Activated CD4-positive, alpha-beta T cell treated with anti-CD3 and anti-CD28 coated beads, Interleukin-2, amount 50 U/mL, for 16 hours (primary cell): ENCODE measurements at places on chromosomes 16 and 17.

- DNase-seq: peak; percentile 70
Observed at GRCh38 chr16:27109666-27110523, 43.2 kb downstream of the C16orf82 start.

GRCh38 chr17:79804856-79805696, 8.2 kb upstream of the CBX8 start:
- DNase-seq: no peak

DNA sequence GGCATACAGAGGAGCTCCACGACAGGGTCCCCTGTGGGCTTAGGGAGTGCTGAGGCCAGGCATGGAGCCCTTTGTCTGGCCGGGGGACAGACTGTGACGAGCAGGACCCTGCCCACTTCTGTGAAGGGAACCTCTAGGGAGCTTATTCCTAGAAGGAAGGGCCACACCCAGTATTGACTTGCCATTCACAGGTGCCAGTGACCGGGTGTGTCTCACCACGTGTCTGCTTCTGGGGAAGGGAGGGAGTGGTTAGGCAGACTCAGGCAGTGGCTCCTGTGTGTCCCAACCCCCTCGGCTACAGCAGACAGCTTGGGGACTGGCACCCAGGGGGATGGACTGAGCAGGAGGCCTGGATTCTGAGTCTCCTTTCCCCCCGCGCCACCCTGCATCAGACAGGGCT, 57.2 kb downstream of the SOCS1 start:
- DNase-seq: no peak

DNA sequence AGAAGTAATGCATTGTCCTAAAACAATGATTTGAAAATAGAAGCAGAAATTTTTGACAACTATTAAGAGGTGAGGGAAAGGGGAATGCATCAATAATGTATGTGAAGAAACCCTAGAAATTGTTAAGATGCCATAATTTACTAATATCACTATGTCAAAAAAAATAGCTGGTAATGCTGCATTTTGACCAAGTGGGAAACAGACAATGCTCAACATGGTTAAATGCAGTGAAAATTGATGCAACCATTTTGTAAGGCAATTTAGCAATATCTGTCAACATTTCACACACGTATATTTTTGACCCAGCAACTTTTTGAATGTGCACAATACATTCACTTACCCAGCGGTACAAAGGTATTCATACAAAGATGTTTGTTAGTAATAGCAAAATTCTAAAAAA, 381.6 kb downstream of the CDH11 start:
- no peak for DNase-seq

DNA sequence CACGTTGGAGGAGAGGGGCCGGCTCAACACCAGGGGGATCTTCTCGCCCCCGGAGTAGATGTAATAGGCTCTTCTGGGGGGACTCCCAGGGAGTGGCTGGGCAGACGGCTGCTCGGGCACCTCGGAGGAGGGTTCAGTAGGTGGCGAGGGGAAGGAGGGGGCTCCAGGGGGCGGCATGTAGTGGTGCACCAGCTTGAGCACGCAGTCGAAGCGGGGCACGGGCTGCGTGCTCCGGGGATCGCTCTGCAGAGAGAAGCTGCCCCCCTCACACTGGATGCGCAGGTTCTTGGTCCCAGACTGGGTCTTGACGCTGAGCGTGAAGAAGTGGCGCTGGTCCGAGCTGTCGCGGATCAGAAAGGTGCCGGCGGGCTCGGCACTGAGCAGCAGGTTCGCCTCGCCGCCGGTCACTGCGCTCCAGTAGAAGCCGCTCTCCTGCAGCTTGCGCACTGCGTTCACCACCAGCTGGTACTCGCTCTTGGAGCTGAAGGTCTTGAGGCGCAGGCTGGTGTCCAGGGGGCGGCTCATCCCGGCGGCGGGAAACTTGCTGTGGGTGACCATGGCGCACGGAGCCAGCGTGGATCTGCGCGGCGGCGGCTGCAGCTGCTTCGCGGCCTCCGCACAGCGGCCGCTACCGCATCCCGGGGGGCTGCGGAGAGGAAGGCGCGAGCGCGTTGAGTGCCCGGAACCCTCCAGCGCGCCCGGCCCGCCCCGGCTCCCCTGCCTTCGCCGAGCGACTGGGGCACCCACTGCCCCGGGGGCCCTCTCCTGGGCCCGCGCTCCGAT, 1.1 kb downstream of the SOCS3 start:
- peak; percentile 32 for DNase-seq

- no peak for DNase-seq
Observed at GRCh38 chr17:19494961-19495806, 38.5 kb upstream of the SLC47A1 start.

DNA sequence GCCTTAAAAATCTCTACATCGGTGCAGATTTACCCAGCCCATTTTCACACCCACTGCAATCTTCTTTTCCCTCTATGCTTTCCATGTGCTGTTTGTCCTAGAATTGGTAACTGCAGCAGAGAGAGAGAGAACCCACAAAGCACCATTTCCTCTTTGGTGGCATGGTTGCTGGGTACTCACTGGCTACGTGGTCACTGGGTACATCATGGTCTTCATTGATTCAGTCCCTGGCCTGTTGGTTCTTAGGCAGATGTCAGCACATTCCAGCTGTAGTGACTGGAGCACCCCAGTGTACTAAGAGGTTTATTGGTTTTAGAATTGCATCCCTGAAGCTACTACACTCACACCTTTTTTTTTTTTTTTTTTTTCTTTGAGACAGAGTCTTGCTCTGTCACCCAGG, 156.1 kb upstream of the CACNG5 start:
- DNase-seq: no peak

DNA sequence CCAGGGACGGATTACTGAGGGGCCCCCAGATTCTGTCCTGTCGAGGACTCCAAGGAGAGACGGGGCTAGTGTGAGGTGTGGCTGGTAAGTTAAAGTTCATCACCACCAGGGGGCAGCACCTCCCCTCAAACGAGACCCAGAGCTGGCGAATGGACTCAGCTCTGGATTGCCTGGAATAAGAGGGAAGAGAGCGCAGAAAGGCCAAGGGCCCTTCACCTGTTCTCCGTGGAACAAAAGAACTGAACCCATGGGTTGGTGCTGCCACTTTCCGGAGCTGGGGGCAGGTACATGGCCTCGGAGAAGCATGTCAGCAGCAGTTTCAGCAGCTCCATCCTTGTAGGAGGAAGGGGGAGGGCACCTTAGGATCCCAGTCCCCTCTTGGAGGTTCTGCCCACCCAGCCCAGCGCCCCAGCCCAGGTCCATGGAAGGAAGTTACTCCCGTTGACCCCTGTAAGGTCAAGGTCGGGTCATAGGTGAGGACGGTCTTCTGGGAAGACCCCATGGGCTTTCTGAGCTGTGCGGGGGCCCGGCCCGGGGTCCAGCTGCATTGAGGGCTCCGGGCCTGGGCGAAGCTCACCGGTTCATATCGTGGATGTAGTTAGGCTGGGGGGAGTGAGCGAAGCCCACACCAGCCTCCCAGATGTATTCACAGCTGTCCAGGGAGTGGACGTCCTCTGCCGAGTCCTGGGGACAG, 10.8 kb downstream of the HID1 start:
- peak; percentile 84 for DNase-seq

DNA sequence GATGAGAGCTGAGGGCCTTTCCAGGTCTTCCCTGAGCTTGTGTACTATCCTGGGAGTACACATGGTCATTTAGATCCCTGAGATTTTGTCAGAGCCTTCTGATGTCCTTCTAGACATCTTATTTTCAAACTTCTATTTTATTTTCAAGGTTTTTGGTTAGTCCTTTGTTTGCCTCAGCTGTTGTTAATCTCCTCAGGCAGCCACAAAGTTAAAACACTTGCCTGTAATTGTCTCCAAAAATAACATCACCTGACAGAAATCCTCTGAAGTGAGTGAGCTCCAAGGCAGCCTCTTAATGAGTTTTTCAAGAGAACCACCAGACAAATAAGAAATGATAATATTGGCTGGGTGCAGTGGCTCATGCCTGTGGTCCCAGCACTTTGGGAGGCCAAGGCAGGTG, 43.8 kb upstream of the CPHXL start:
- no peak for DNase-seq

DNA sequence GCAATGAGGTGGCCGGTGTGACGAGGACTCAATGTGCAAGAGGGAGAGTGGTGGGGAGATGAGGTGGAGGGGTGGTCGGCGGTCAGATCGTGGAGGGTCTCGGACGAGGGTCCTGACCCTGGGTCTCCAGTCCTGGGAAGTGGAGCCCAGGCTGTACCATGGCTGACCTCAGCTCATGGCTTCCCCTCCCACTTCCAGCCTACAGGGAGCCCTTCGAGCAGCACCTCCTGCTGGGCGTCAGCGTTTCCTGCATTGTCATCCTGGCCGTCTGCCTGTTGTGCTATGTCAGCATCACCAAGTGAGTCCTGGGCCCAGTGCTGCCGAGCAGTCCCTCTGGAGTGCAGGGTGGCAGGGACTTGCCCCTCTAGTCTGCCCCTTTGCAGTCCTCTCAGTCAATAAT, 41.8 kb downstream of the IL4R start:
- DNase-seq: peak; percentile 30

DNA sequence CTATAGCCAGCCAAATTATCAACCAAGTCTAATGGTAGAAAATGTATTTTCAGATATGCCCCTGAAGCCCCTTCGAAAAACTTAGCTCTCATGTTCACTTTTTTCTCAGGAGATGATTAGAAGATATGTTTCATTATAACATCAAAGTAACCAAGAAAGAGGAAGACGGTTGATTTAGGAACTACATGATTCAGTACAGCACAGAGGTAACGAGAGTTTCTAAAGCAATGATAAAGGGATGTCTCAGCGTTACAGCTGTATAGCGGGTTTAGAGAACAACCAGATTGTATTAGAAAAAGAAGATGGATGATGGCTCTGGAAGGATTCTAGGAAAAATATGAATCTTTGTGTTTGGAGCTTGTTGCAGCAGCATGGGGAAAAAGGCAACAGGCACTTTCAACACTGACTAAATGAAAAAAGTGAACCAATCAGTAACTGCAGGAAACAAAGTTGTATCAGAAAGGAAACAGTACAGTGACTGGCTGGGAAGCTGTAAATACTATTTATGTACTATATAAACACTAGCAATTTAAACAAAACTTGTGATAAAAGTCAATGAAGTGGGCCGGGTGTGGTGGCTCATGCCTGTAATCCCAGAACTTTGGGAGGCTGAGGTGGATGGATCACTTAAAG, 21.5 kb downstream of the MBTD1 start:
- peak; percentile 28 for DNase-seq

DNA sequence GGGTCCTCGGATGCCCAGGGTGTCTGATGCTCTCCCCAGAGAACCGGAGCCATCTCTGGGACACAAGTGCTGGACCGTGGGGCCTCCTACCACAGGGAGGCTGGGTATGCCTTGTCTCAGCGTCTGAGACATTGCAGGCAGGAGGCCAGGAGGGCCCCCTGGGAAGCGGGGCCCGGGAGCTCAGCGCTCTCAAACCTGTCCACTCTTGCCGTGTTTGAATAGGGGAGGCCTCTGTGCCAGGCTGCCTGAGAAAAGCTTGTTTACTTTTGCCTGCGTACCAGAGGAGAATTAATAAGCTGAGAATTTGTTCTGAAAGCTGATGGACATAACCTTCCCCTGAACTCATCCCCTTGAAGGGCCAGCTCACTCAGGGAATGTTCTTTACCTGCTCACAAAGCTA, 163.8 kb downstream of the NTN1 start:
- DNase-seq: no peak

DNA sequence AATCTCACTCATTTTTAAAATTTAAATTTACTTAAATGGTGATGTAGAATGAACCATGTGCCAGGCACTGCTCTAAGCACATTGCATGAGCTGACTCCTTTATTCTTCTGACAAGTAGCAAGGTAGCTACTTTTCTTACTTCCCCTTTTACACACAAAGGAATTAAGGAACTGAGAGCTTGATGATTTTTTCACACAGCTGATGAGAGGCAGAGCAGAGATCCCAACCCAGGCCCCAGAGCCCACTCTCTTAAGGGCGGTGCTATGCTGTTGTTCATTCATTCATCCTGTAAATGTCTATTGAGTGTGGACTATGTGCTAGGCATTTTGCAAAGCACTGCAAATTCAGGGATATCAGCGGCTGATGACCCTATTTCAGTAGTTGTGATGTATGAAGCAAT, 17.9 kb downstream of the SEC14L5 start:
- DNase-seq: no peak

DNA sequence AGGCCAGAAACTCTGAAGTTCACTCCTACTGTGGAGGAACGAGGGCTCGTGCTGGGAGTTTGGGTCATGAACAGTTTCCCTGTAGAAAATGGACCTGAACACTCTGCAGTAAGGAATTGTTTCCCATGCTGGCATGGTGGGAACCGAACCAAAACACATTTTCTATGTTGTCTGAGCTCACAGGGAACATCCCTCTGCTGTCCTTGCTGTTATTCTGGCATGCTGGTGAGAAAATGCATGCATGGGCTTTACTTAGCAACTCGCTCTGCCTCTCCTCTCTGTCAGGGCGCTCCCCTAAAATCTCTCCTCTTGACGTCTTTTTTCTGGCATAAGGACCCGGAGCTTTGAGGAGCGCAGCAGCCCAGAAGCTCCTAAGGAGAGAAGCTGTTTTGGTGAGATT, 5.4 kb downstream of the RTN4RL1 start:
- DNase-seq: no peak

DNA sequence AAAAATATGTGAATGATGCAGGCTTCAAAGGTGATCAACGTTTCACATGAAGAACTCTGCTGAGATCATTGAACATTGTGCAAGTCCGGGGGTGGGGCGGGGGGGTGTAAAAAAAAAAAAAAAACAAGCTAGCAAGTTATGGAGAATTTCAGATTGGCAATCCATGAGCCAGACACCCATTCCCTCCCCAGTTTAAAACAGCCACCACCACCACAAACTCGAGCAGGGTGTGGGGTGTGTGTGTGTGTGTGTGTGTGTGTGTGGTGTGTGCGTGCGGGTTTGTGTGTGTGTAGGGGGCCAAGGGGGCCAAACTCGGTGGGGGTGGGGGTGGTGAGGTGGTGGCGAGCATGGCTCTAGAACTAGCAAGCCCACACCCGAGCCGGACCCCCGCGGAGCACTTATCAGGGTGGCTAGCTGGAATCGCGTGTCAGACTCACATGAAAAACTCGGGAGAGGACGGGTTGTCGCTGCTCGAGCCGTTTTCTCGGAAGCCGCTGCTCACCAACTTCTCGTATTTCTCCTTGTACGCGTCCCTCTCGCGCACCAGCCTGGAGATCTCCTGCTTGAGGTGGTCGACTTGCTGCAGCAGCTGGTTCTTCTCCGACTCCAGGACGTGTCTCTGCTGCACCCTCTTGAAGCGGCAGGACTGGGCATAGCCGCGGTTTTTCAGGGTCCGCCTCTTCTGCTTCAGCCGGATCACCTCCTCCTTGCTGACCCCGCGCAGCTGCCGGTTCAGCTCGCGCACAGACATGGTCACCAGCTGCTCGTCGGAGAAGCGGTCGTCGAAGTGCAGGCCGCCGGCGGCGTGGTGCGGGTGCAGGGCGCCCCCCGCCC, 2.0 kb downstream of the MAF start:
- peak; percentile 69 for DNase-seq

GRCh38 chr17:74579900-74580299, 12.2 kb downstream of the CD300LD start:
- DNase-seq: no peak

DNA sequence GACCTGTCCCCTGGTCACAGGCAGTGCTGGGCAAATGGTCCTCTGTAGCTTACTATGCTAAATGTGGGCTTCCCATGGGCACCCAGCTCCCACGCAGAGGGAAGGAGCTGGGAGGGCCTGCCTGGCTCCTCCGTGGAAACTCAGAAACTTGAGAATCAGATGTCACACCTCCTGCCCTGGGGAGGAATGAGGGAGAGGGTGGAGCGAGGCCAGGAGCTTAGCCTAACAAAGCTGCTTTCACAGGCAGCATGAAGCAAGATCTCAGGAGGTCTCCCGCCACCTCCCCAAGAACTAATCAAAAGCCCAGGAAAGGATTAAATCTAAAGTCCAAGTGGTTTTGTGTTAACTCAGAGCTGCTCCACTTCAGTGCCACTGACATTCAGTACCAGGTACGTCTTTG, 33.6 kb upstream of the XYLT2 start:
- DNase-seq: no peak

GRCh38 chr16:66457888-66458287, 30.8 kb downstream of the BEAN1 start:
- no peak for DNase-seq
